ENCODE measurements at places on chromosomes 12 and 14.

- peak; percentile 26 for DNase-seq
These were observed 6.4 kb downstream of the STX2 start for GRCh38 chr12:130832561-130833209.

- peak; percentile 9 for DNase-seq
These were observed 56.2 kb downstream of the APOBEC1 start for GRCh38 chr12:7609495-7609894.

DNA sequence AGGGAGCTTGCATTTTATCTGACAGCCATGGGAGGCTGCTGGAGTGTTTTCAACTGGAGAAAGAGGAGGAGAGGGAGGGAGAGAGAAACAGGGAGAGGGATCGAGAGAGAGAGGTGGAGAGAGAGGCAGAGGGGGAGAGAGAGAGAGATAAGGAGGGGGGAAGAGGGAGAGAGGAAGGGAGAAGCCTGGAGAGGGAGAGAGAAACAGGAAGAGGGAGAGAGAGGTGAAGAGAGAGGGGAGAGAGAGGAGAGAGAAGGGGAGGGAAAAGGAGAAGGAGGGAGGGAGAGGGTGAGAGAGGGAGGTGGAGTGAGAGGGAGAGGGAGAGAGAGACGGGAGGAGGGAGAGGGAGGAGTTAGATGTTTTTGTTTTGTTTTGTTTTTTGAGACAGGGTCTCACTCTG, 45.6 kb downstream of the DNAH10 start:
- peak; percentile 21 for DNase-seq

DNA sequence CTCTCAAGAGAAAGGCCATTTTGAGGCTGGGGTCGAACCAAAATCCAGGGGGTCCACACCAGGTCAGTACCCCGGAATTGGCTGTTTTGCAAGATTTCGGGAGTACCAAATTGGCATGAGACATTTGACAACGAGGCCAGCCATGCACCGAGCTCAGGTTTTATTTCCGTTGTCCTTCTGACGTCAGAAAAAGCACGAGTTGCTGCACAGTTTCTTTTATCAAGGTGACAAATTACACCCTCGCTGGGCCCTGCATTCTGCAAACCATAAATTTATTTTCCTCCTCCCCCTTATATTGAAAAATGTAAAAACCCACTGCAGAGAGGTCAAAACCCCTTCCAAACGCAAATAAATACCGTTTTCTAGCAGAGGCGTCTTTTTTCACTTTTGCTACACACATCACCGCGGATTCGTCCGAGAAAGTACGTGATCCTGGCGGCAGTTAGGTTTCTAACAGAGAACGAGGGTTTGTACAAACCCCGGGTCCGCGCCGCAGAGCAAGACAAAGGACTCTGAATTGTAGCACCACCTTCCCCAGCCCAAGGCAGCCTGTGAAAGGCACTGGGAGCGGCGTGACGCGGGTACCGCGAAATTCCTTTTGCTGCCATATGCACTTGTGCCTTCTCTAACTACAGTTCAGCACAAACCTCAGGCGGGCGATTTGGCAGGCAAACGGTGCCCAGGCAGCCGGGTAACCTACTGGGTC, 1.8 kb downstream of the SLC38A1 start:
- DNase-seq = peak; percentile 61

DNA sequence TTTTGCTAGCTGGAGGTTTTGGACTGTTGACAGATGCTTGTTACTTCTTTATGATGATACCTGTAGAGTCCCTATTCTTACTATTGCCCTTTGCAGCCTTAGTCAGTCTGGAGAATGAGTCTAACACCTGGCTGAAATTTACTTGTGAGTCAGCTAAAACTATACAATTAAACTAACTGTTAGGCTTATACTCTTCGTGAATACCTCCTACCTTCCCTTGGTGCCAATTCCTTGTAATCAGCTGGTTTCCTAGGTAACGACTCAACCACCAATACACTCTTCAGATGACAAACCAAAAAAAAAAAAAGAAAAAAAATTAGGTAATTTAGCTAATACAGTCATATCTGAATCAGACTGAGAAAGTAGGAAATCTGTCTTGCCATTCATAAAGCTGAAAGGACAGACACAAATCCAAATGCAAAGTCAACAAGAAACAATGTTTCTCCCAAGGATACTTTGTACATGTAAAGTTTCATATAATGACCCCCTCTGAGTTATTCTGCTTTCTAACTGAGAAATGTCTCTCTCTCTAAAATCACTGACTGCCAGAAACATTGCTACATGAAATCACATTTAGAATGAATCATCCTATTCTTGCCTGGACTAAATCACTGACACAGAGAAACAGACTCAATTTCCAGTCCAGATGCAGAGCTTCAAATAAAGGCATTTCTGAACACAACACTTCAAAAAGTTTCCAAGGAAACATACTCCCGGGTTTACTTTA, 56.5 kb upstream of the CDKL1 start:
- peak; percentile 74 for DNase-seq

DNA sequence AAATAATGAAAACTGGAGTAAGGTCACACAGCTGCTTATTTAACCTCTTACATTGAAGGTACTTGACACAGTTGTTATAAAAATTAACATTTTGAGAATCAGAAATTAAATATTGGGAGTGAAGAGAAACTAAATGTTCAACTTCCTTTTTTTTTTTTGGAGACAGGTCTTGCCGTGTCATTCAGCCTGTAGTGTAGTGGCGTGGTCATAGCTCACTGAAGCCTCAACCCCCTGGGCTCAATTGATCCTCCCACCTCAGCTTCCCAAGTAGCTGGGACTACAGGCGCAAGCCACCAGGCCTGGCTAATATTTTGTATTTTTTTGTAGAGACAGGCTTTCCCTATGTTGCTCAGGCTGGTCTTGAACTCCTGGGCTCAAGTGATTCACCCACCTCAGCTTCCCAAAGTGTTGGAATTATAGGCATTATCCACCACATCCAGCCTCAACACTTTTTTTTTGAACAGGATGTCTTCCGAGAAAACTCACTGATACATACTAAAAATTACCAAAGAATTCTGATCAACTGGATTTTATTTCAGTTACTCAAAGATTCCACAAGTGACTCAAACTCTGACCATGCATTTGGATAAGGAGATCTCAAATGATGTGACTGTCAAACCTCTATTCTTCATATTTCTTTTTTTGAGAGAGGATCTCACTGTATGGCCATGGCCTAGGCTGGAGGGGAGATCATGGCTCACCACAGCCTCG, 35.4 kb downstream of the SGPP1 start:
- peak; percentile 33 for DNase-seq

DNA sequence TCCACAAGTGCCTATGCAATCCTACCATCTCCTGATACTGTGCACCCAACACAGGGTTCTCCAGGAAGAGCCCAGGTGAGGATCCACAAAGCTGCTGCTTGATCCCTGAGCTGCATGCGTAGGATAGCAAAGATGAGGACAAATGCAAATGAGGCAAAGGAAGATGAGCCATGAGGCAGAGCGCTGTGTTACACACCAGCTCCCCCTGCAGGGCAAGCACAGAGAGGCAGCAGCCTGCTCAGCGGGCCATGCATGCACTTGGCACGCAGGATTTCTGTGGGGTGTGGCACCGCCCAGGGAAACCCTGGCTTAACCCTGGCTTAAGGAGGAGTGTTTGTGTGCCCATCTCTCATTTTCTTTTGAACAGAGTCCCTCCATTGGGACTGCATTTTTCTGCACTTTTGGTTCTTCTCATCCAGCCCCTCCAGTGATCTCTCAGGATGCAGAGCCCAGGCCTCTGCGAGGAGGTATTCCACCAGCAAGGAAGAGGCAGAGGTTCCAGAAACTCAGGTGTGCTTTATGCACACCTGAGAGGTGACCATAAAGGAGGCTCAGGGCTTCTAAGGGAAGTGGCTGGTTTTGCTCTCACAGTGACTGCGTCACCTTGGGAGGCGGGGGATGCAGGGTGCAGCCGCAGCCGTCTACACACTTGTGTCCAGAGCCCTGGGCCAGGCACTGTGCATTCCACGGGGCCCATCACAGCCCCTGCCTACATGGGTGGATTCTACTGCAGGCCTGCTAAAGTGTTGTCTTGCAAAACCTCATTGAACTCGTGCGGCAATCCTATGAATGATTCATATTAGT, 973.3 kb upstream of the TMEM132C start:
- peak; percentile 63 for DNase-seq

GRCh38 chr14:39912192-39913100, 480.2 kb upstream of the FBXO33 start:
- DNase-seq = no peak

DNA sequence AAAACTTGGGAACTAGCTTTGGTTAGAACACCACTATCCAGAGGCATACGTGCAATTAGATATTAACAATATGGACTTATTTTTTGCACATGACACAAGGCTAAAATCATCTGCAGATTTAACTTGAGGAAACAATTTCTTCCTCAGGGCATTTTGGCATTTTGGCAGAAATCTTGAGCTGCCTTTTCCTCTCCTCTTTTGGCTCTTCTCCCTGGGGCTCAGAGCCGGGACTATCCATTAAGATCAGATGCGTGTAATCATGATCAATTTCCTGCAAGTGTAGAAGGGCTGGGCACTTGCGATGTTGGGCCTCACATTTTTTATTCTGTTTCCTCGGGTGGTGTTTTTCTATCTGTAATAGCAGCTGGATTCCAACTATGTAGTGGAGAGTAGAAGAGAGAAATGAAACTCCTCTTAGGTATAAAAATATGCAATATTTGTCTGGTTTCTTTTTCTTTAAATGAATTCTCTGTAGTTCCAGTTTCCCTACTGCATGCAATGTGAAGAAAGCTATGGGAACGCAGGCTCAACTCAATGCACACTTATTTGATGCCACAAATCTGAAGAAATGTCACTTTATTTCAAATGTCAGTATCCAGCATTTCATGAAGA, 1010.8 kb downstream of the FLRT2 start:
- no peak for DNase-seq

DNA sequence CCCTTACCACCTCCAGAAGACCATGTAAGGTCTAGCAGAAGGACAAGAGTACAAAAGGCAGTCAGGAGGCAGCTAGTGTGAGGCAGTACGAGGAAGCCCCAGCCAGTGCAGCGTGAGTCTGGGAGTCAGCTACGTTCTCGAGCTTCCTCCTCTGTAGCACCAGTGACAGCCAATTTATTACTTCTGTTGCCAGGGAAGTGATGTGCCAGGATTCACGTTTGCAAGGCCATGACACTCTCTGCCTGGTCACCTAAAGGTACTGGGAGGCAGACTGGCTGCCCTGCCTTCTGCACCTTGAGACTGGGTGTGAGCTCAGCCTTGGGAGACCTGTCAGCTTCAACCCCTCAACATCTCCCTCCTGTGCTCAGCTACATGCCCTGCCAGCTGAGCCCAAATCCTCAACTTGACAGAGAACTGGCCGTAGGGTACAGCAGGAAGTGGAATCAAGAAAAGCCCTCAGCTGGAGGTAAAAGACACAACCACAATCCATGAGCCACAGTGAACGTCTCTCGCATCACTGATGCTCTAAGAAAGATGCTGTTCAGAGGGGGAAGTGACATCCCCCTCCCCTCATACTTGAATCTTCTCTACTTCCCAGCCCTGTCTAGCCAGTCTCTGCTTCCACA, 182.5 kb upstream of the RGS6 start:
- DNase-seq = peak; percentile 19

GRCh38 chr12:66329941-66330340, 27.6 kb downstream of the HELB start:
- peak; percentile 23 for DNase-seq

GRCh38 chr12:11513288-11513687, 117.9 kb upstream of the PRB2 start:
- DNase-seq = no peak

Data from fibroblast of skin of right biceps (primary cell).